Activated CD4-positive, alpha-beta T cell treated with anti-CD3 and anti-CD28 coated beads, Interleukin-2, amount 10 ng/mL, durations not matched to agents 7 days and 5 days (primary cell): ENCODE measurements at places on chromosomes 6 and 20. TPM values are rescaled to one million over a fixed set of nuclear protein-coding genes. Genes with fewer than 3 reads are reported as not detected.
A peak's percentile ranks its signal among the peaks of the same experiment; 100 is the strongest.

The ID4 gene
- not detected for total RNA-seq

- H3K27ac ChIP-seq: no peak overlapping the region
- no peak for DNase-seq
- no peaks in the 10 kb centered on the region for H3K36me3 ChIP-seq
- H3K4me3 ChIP-seq: no peak overlapping the region
Observed at GRCh38 chr20:24798930-24799705, 150.0 kb upstream of the CST7 start.

DNA sequence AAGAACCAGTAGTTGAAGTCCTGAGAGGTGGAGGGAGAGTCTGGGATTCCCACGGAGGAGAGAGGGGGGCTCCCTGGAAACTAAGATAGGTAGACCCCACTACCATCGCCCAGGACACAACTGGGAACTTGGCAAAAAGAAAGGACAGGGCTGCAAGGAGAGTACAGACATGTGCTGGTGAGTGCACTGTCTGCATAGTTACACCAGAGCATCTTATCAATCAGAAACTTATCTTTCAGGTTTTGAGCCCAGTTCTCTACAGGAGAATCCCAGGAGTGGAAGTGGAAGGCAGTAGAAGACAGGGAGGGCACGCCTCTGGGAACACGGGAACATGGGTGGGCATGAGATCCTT is 12.2 kb downstream of the NFKBIL1 start:
- peaks cover 72% of the 10 kb centered on the region for H3K4me1 ChIP-seq
- peaks cover 15% of the 10 kb centered on the region for H3K27me3 ChIP-seq
- peak overlapping the region; percentile 89 for H3K27ac ChIP-seq
- no peak for DNase-seq
- peak overlapping the region; percentile 62 for H3K4me3 ChIP-seq

DNA sequence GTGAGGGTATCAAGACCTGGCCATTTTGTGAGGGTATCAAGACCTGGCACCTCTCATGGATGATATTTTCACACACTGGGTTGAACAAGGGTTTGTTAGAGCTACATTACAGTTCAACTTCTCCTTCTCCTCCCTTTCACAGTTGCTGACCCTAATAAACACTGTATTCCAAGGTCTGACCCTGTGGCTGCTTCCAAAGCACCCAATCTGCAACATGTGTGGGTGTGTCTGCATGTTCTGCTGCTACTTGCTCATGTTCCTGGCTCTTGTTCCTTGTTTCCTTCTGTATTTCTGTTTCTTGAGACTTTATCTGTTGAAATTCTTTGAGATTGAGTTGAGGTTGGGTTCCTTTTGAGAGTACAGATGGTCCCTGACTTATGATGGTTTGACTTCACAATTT is 162.1 kb upstream of the GMDS start:
- DNase-seq: no peak
- H3K27ac ChIP-seq: no peak overlapping the region
- no peaks in the 10 kb centered on the region for H3K4me1 ChIP-seq

GRCh38 chr6:11754625-11755271 is 23.9 kb downstream of the ADTRP start:
- no peak for DNase-seq
- peaks cover 5% of the 10 kb centered on the region for H3K4me1 ChIP-seq
- H3K4me3 ChIP-seq: no peak overlapping the region
- peaks cover 3% of the 10 kb centered on the region for H3K36me3 ChIP-seq
- no peak overlapping the region for H3K27ac ChIP-seq
- no peaks in the 10 kb centered on the region for H3K27me3 ChIP-seq

The PNRC1 gene
- 95.0 TPM for total RNA-seq

DNA sequence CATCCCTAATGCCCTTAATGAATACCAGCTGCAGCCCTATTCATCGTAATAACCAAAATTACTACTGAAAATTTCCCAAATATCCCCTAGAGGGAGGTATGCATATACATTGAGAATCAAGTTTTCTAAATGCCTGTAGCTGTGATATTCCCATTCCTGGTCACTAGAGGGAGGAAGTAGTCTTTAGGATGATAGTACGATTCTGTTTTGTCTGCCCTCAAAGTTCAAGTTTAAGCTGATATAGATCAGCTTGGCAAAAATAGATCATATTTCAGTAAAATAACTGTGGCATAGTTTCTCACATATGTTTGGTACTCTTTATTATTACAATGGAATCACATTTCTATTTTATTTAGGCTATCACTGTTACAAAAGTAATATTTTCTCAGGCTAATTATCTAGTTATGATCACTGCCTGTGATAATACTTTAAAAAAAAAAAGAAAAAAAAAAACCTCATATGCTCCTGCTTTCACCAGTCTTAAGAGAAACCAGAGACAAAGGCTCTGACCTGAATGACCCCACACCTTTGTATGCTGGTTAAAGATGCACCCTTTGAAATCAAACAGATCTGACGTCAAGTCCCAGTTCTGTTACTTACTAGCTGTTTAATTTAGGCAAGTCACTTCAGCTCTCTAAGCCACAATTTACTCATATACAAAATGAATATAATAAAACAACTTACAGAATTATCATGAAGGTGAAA is 11.0 kb downstream of the TSPYL1 start:
- no peak for DNase-seq
- no peaks in the 10 kb centered on the region for H3K27me3 ChIP-seq
- H3K36me3 ChIP-seq: peaks cover 8% of the 10 kb centered on the region
- no peak overlapping the region for H3K4me3 ChIP-seq
- H3K27ac ChIP-seq: no peak overlapping the region
- H3K4me1 ChIP-seq: peaks cover 11% of the 10 kb centered on the region

The COL10A1 gene
- total RNA-seq: not detected

The LY6G5C gene
- 2.1 TPM for total RNA-seq

The NOTCH4 gene
- 0.27 TPM for total RNA-seq

DNA sequence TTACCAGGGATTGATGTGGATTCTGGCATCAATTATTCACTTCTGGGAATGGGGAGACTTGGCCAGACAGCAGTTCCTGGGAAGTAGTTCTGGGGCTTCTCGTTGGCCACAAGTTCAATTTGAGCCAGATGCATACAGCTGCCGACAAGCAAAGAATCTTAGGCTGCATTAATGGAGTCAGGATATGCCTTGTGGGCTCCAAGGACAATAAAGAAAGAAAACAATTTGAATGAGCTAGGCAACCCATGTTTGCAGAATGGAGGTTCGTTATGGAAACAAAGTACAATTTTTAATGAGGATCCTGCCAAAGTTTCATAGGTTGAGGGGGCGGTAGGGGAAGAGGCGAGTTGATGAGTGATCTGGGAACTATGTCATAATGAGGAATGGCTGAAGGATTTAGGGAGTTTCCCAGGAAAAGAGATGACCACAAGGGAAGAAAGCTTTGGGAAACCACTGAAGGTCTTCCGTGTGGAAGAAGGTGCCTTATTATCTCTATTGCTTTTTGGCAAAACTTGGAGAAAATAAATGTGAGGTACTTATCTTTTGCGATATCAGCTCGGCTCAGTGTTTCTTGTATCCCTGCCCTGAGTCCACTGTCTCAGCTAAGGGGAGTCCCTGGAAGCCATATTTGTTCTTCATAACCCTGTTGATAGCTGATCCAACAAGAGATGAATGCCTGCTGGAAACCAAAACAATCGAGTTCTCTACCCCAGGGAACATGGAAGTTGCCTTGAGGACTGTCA is 181.0 kb upstream of the ZNF217 start:
- H3K27me3 ChIP-seq: no peaks in the 10 kb centered on the region
- no peaks in the 10 kb centered on the region for H3K36me3 ChIP-seq
- H3K27ac ChIP-seq: no peak overlapping the region
- H3K4me3 ChIP-seq: no peak overlapping the region

The TRIM38 gene
- total RNA-seq: 25.4 TPM

DNA sequence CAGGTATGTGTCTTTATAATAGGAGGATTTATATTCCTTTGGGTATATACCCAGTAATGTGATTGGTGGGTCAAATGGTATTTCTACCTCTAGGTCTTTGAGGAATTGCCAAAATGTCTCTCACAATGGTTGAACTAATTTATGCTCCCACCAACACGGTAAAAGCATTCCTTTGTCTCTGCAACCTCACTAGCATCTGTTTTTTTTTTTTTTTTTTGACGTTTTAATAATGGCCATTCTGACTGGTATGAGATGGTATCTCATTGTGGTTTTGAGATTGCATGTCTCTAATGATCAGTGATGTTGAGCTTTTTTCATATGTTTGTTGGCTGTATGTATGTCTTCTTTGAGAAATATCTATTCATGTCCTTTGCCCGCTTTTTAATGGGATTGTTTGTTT is 144.9 kb upstream of the RGS17 start:
- H3K27ac ChIP-seq: no peak overlapping the region
- H3K27me3 ChIP-seq: no peaks in the 10 kb centered on the region
- H3K4me3 ChIP-seq: no peak overlapping the region
- H3K4me1 ChIP-seq: no peaks in the 10 kb centered on the region

The LIN28B gene
- not detected for total RNA-seq

- no peak overlapping the region for H3K27ac ChIP-seq
- H3K36me3 ChIP-seq: peaks cover 4% of the 10 kb centered on the region
- H3K27me3 ChIP-seq: peaks cover 1% of the 10 kb centered on the region
- no peak for DNase-seq
- H3K4me1 ChIP-seq: no peaks in the 10 kb centered on the region
- no peak overlapping the region for H3K4me3 ChIP-seq
Observed at GRCh38 chr6:118444796-118445195, 103.3 kb upstream of the PLN start.

The MUC22 gene
- total RNA-seq: not detected

- no peaks in the 10 kb centered on the region for H3K36me3 ChIP-seq
- no peak overlapping the region for H3K27ac ChIP-seq
- no peak overlapping the region for H3K4me3 ChIP-seq
- no peaks in the 10 kb centered on the region for H3K27me3 ChIP-seq
- DNase-seq: no peak
Observed at GRCh38 chr20:3334156-3334943, 73.1 kb downstream of the DNAAF9 start.

The OR14J1 gene
- not detected for total RNA-seq

GRCh38 chr20:35059110-35059509 is 33.5 kb downstream of the TRPC4AP start:
- peaks cover 53% of the 10 kb centered on the region for H3K4me1 ChIP-seq
- DNase-seq: no peak
- H3K36me3 ChIP-seq: peaks cover 60% of the 10 kb centered on the region
- H3K27me3 ChIP-seq: no peaks in the 10 kb centered on the region

- no peaks in the 10 kb centered on the region for H3K27me3 ChIP-seq
- no peak overlapping the region for H3K27ac ChIP-seq
- DNase-seq: no peak
- H3K4me3 ChIP-seq: no peak overlapping the region
- no peaks in the 10 kb centered on the region for H3K36me3 ChIP-seq
Observed at GRCh38 chr20:14902432-14903089, 565.1 kb upstream of the FLRT3 start.

DNA sequence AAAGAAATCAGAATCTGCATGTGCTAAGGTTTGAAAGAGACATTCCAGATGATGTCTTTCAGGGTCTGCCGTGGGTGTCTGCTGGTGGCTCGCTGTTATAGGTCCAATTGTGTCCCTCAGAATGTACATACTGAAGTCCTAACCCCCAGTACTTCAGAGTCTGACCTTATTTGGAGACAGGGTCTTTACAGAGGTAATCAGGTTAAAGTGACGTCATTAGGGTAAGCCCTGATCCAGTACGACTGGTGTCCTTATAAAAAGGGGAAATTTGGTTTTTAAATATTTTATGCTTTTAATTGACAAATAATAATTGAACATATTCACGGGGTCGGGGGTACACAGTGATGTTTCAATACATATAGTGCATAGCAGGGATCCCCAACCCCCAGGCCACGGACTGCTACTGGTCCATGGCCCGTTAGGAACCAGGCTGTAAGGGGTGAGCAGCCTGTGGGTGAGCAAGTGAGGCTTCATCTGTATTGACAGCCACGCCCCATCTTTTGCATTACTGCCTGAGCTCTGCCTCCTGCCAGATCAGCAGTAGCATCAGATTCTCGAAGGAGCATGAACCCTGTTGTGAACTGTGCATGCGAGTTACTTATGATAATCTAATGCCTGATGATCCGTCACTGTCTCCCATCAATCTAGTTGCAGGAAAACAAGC is 33.2 kb upstream of the SLC22A23 start:
- peaks cover 10% of the 10 kb centered on the region for H3K27me3 ChIP-seq
- H3K36me3 ChIP-seq: no peaks in the 10 kb centered on the region
- no peak for DNase-seq
- no peak overlapping the region for H3K27ac ChIP-seq

- DNase-seq: no peak
- no peaks in the 10 kb centered on the region for H3K36me3 ChIP-seq
- H3K27ac ChIP-seq: no peak overlapping the region
- H3K4me3 ChIP-seq: no peak overlapping the region
- H3K4me1 ChIP-seq: no peaks in the 10 kb centered on the region
Observed at GRCh38 chr6:139699911-139700310, 325.5 kb upstream of the CITED2 start.

The BMP5 gene
- total RNA-seq: not detected

- peaks cover 16% of the 10 kb centered on the region for H3K36me3 ChIP-seq
- H3K27ac ChIP-seq: peak overlapping the region; percentile 76
Observed at GRCh38 chr6:155272353-155273232, 8.8 kb downstream of the CLDN20 start.

DNA sequence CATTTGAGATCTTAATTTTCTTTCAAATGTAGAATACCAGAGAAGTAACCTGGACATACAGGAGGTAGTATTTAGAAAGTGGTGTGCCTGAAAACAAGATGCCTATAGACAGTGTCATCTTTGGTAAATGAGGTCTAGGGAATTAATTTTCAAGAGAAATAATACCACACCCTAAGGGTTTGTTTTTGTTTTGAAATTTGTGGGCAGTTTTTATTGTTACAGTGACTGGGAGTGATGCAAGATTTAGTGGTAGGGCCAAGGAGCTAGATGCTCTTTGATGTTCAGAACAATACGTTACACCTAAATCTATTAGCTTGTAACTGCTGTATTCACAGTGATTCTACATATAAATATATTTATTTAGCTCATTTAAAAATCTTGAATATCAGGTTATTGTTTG is 856.5 kb upstream of the MAP3K7 start:
- DNase-seq: no peak
- H3K4me3 ChIP-seq: no peak overlapping the region
- no peaks in the 10 kb centered on the region for H3K36me3 ChIP-seq
- no peaks in the 10 kb centered on the region for H3K27me3 ChIP-seq
- H3K4me1 ChIP-seq: peaks cover 7% of the 10 kb centered on the region

DNA sequence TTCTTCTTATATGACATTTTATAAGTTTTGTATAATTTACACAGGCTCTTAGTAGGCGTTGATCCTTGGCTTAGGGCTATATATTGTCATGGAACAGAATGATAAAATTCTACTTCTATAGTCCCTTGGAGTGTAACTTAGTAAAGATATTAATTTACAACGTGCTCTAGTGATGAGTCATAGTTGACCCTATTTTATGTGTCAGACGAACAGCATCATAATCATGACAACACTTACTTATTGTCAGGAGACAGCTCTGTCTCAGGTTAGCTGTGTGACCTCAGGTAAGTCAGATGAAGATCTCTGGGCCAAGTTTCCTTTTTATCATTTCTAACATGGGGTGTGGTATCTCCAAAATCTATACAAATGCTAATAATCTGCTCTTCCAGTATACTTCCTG is 473.5 kb downstream of the UTRN start:
- no peak overlapping the region for H3K27ac ChIP-seq
- no peaks in the 10 kb centered on the region for H3K4me1 ChIP-seq
- no peak for DNase-seq
- H3K4me3 ChIP-seq: no peak overlapping the region
- no peaks in the 10 kb centered on the region for H3K27me3 ChIP-seq

The LHFPL5 gene
- total RNA-seq: not detected

GRCh38 chr6:166724576-166724975 is 97.5 kb upstream of the RPS6KA2 start:
- no peak overlapping the region for H3K4me3 ChIP-seq
- H3K36me3 ChIP-seq: no peaks in the 10 kb centered on the region
- H3K27me3 ChIP-seq: no peaks in the 10 kb centered on the region
- H3K27ac ChIP-seq: no peak overlapping the region
- no peak for DNase-seq

- no peak for DNase-seq
- H3K4me3 ChIP-seq: no peak overlapping the region
- peaks cover 24% of the 10 kb centered on the region for H3K4me1 ChIP-seq
- H3K36me3 ChIP-seq: no peaks in the 10 kb centered on the region
- H3K27me3 ChIP-seq: no peaks in the 10 kb centered on the region
Observed at GRCh38 chr6:139438775-139439174, 64.3 kb upstream of the CITED2 start.
